ENCODE measurements at places on chromosomes 16 and 17.

GRCh38 chr16:2223221-2223941 lies at the start of gene E4F1:
E4F1 (plus strand) TSS chr16:2223591; CDS start chr16:2223614, 23 bp downstream.
- DNase-seq, result peak; percentile 97

- DNase-seq, result peak; percentile 31
Observed at GRCh38 chr17:80855948-80856862, 135.4 kb upstream of the CHMP6 start.

GRCh38 chr17:78332991-78333390 lies 26.9 kb downstream of the SOCS3 start:
- no peak for DNase-seq

DNA sequence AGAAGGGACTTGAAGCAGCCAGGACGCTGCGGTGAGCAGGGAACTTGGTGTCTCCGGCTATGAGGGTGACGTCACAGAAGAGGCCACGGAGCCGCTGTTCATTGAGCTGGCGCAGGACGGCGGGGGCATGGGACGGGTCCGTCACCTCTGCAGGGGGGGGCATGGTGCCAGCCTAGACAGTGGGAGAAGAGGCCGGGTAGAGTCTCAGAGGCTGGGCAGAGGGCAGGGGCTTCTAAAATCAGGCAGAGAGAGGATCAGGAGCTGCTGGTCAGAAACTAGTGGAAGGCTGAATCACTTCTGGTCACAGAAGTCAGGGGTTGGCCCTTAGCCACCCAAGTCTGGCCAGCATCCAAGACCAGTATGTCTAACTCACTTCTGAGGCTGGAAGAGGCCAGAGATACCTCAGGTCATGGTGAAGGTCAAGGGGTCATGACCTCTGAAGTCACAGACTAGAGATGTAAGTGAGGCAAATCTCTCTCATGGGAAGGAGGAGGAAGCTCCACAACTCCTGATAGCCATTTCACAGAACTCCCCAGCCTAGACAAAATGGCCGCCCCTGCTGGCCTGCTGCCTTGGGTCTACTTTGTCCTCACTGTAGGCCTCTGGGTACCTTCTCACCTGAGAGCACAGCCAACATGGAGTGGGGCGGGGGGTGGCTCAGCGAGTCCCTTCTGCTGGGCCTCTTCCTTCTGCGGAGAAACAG lies 12.6 kb downstream of the ZBTB4 start:
- no peak for DNase-seq

DNA sequence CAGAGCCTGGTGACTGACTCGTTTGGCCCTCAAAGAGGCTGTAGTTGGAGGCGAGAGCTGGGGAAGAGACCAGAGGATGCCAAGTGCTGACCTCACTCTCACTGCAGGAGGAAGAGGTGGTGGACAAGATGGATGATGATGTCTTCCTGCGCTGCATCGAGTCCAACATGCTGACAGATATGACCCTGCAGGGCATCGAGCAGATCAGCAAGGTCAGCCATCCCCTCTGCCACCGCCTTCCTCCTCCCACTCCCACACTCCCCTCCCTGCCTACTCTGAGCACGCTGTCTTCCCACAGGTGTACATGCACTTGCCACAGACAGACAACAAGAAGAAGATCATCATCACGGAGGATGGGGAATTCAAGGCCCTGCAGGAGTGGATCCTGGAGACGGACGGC lies 26.9 kb downstream of the POLR2A start:
- DNase-seq, result no peak

DNA sequence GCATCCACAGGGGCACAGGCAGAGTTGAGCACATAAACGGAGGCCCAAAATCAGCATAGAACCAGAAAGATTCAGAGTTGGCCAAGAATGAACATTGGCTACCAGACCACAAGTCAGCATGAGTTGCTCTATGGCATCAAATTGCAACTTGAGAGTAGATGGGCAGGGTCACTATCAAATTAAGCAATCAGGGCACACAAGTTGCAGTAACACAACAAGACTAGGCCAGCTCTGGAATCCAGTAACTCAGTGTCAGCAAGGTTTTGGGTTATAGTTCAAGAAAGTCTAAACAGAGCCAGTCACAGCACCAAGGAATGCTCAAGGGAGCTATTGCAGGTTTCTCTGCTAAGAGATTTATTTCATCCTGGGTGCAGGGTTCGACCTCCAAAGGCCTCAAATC lies 12.9 kb downstream of the G6PC1 start:
- DNase-seq, result no peak

GRCh38 chr17:40112718-40113109 lies 9.1 kb upstream of the MSL1 start:
- DNase-seq, result no peak

DNA sequence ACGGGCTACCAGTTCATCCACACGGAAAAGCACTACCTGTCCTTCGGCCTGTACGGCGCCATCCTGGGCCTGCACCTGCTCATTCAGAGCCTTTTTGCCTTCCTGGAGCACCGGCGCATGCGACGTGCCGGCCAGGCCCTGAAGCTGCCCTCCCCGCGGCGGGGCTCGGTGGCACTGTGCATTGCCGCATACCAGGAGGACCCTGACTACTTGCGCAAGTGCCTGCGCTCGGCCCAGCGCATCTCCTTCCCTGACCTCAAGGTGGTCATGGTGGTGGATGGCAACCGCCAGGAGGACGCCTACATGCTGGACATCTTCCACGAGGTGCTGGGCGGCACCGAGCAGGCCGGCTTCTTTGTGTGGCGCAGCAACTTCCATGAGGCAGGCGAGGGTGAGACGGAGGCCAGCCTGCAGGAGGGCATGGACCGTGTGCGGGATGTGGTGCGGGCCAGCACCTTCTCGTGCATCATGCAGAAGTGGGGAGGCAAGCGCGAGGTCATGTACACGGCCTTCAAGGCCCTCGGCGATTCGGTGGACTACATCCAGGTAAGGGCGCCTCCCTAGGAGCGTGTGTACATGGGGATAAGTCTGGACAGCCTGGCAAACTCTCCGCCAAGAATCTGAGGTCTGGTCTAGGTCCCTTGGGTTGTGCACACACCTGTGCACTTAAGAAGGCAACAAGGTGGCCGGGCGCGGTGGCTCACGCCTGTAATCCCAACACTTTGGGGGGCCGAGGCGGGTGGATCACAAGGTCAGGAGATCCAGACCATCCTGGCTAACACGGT lies 4.2 kb downstream of the HAS3 start:
- DNase-seq, result no peak

DNA sequence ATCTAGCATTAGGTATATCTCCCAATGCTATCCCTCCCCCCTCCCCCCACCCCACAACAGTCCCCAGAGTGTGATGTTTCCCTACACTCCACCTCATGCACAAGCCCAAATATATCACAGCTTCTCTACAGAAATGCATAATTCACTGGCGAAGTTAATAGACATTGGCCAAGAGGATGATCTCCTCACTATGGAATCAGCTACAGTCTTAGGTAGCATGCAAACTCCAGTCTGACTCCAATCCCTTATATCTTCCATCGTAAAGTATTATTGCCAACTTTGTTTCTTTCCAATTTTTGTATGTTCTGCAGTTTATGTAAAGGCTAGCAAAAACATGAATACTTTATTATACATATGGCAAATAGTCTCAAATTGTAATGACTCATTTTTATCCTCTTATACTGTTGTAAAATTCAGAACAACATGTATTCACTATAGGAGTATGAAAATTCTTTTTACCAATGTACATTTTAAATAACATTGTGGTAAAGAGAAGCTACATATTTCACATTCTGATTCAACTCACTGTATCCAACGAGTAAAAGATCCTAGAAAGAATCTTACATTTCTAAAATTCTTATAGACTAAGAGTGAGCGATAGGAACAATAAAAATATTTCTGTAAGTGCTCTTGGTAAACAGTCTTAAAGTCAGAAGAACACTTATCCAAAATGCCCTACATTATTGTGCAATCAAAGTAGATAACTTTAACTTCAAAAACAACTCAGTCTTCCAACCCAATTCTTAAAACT lies 871 bp downstream of the ABCA8 start:
- DNase-seq, result no peak
